Activated CD4-positive, alpha-beta memory T cell treated with anti-CD3 and anti-CD28 coated beads, Interleukin-2, amount 10 ng/mL, durations not matched to agents 7 days and 5 days (primary cell): ENCODE measurements at places on chromosomes 3 and 15. TPM values are rescaled to one million over a fixed set of nuclear protein-coding genes. Genes with fewer than 3 reads are reported as not detected.
A peak's percentile ranks its signal among the peaks of the same experiment; 100 is the strongest.

GRCh38 chr3:183185696-183186095 is 23.2 kb upstream of the LAMP3 start:
- no peak overlapping the region for H3K27ac ChIP-seq
- DNase-seq = no peak
- peaks cover 5% of the 10 kb centered on the region for H3K4me1 ChIP-seq
- H3K27me3 ChIP-seq = peaks cover under 1% of the 10 kb centered on the region
- H3K36me3 ChIP-seq = no peaks in the 10 kb centered on the region
- H3K4me3 ChIP-seq = no peak overlapping the region

DNA sequence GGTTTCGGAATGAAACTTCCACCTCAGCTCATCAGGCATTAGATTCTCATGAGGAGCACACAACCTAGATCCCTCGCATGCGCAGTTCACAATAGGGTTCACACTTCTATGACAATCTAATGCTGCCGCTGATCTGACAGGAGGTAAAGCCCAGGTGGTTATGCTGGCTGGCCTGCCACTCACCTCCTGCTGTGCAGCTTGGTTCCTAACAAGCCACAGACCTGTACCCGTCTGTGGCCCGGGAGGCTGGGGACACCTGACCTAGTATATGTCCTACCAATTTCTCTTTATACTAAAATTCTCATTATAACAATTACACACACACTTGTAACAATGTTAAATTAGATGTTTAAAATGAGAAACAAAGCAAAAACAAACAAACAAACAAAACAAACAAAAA is 172.2 kb downstream of the SLC9A9 start:
- DNase-seq = no peak
- peaks cover 5% of the 10 kb centered on the region for H3K4me1 ChIP-seq
- no peak overlapping the region for H3K4me3 ChIP-seq
- no peaks in the 10 kb centered on the region for H3K27me3 ChIP-seq
- H3K36me3 ChIP-seq = no peaks in the 10 kb centered on the region

DNA sequence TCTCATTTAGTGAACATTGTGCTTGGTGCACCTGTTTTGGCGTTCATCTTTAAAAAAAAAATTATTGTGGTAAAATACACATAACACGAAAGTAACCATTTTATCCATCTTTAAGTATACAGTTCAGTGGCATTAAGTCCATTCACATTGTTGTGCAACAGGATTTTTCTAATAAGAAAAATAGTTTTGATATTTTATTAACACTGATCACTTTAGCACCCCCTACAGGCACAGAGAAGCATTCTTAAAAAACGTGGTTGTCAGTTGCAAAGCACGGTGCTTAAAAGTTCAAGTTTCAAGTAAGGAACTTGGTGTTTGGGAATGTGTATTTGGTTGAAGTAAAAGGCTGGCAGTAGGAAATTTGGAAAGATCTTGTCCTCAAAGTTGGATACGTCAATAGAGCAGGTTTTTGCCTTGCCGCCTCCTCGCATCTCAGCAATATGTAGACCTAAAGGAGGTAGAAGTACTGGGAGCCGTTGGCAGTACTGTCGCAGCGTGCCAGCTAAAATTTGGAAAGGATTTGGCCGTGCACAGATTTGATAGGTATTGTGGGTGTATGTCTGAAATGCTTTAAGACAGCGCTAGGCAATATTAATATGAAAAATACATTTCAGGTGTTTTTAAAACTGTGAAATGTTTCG is 110.4 kb downstream of the LRRC28 start:
- no peaks in the 10 kb centered on the region for H3K27me3 ChIP-seq
- peaks cover 6% of the 10 kb centered on the region for H3K4me1 ChIP-seq
- H3K4me3 ChIP-seq = no peak overlapping the region

DNA sequence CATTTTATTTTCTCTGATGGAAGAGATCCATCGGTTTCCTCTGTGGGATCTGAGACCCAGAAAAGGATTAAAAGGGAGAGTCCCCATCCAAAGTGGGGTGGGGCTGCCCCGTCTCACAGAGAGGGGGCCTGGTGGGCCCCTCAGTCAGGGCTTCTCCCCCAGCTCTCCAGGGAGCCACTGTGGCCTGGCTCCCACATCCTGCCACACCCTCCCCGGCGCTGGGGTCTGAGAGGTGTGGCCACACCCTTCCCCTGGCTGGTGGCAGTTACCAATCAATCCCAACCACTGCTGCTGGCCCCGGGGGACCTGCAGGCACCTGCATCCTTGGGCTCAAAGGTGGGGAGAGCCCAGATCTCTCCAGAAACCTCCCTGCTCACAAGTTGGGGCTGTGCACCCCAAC is 161.8 kb upstream of the IQSEC1 start:
- H3K4me3 ChIP-seq = peak overlapping the region; percentile 46
- H3K27me3 ChIP-seq = peaks cover 17% of the 10 kb centered on the region
- H3K36me3 ChIP-seq = no peaks in the 10 kb centered on the region
- peak overlapping the region; percentile 76 for H3K27ac ChIP-seq
- peaks cover 41% of the 10 kb centered on the region for H3K4me1 ChIP-seq
- peak; percentile 77 for DNase-seq

- no peak overlapping the region for H3K4me3 ChIP-seq
- no peaks in the 10 kb centered on the region for H3K36me3 ChIP-seq
- no peaks in the 10 kb centered on the region for H3K27me3 ChIP-seq
- no peaks in the 10 kb centered on the region for H3K4me1 ChIP-seq
Observed at GRCh38 chr3:58287354-58287753, 18.7 kb upstream of the RPP14 start.

- no peaks in the 10 kb centered on the region for H3K4me1 ChIP-seq
- DNase-seq = no peak
- H3K36me3 ChIP-seq = peaks cover 43% of the 10 kb centered on the region
- H3K4me3 ChIP-seq = no peak overlapping the region
- no peak overlapping the region for H3K27ac ChIP-seq
Observed at GRCh38 chr3:182947888-182948287, 32.5 kb downstream of the DCUN1D1 start.

GRCh38 chr15:52715411-52715810 is 36.2 kb upstream of the ATOSA start:
- H3K4me1 ChIP-seq = peaks cover 3% of the 10 kb centered on the region
- no peaks in the 10 kb centered on the region for H3K27me3 ChIP-seq
- no peak overlapping the region for H3K4me3 ChIP-seq
- no peaks in the 10 kb centered on the region for H3K36me3 ChIP-seq
- DNase-seq = no peak

GRCh38 chr3:48435774-48436476 is 4.0 kb downstream of the CCDC51 start:
- H3K27me3 ChIP-seq = no peaks in the 10 kb centered on the region
- peaks cover 38% of the 10 kb centered on the region for H3K4me1 ChIP-seq
- peaks cover 30% of the 10 kb centered on the region for H3K36me3 ChIP-seq
- no peak overlapping the region for H3K27ac ChIP-seq
- H3K4me3 ChIP-seq = no peak overlapping the region

GRCh38 chr15:93362821-93363220 is 273.8 kb upstream of the RGMA start:
- H3K36me3 ChIP-seq = no peaks in the 10 kb centered on the region
- H3K4me3 ChIP-seq = no peak overlapping the region
- no peak for DNase-seq
- H3K27ac ChIP-seq = no peak overlapping the region

MST1R gene
- total RNA-seq = 1.5 TPM

DNA sequence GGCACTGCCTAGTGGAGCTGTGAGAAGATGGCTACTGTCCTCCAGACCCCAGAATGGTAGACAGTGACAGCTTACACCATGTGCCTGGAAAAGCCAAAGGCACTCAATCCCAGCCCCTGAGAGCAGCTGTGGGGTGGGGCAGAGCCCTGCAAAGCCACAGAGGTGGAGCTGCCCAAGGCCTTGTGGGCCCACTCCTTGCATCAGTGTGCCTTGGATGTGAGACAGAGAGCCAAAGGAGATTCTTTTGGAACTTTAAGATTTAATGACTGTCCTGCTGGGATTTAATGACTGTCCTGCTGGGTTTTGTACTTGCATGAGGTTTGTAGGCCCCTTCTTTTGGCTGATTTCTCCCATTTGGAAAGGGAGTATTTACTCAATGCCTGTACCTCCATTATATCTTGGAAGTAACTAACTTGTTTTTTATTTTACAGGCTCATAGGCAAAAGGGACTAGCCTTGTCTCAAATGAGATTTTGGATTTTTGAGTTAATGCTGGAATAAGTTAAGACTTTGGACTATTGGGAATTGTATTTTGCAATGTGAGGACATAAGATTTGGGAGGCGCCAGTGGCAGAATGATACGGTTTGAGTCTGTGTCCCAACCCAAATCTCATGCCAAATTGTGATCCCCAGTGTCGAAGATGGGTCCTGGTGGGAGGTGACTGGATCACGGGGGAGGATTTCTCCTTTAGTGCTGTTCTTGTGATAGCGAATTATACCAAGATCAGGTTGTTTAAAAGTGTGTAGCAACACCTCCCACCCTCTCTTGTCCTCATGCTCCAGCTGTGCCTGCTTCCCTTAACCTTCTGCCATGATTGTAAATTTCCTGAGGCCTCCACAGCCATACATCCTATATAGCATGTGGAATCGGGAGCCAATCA is 80.4 kb downstream of the MYO5A start:
- DNase-seq = no peak
- H3K27ac ChIP-seq = no peak overlapping the region
- H3K27me3 ChIP-seq = no peaks in the 10 kb centered on the region
- peaks cover 5% of the 10 kb centered on the region for H3K4me1 ChIP-seq
- H3K4me3 ChIP-seq = no peak overlapping the region

DNA sequence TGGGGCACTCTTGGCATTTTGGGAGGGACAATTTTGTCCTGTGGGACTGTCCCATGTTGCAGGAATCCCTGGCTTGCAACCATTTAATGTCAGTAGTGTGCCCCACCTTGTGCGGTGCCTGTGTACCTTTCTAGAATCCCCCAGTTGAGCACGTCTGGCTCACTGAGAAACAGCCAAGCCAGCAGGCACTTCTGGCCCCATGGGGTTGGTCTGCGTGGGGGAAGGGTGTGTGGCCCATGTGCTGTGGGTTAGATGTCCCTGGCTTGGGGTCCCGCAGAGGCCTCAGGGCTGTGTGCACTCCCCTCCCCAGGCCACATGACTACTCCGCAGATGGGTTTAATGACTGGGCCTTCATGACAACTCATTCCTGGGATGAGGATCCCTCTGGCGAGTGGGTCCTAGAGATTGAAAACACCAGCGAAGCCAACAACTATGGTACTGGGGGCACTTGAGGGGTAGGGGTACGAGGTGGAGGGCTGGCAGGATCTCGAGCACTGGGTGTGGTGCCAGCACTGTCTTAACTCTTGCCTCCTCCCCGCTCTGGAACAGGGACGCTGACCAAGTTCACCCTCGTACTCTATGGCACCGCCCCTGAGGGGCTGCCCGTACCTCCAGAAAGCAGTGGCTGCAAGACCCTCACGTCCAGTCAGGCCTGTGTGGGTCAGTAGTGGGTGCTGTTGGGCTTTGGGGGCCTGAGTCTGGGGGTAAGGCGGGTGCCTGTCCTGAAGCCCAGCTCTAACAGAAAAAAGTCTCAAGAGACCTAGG is 3.7 kb upstream of the FES start:
- H3K27ac ChIP-seq = peak overlapping the region; percentile 52
- no peak for DNase-seq
- no peaks in the 10 kb centered on the region for H3K27me3 ChIP-seq

WDR93 gene
- total RNA-seq = not detected

IDH2 gene
- 224 TPM for total RNA-seq

- H3K4me1 ChIP-seq = no peaks in the 10 kb centered on the region
- H3K27me3 ChIP-seq = no peaks in the 10 kb centered on the region
- no peaks in the 10 kb centered on the region for H3K36me3 ChIP-seq
- H3K4me3 ChIP-seq = no peak overlapping the region
- no peak overlapping the region for H3K27ac ChIP-seq
Observed at GRCh38 chr3:55797084-55797483, 310.0 kb upstream of the WNT5A start.

LYZL4 gene
- not detected for total RNA-seq

DNA sequence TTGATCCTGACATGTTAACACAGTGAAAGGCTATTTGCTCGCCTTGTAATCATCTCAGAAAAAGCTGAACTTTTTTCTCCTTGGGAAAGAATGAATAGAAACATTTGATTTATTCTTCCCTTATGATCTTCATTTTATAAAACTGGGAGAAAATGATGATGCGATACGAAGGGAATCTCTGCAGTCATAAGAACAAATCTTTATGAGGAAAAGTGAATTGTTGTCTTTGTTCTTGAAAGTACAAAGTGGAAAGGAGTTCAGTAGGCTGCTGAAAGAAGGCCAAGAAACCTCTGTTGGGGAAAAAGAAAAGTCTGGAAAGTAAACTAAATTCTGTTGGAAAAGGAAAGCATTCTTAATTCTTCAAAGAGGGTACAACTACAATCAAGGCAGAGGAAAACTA is 248.8 kb downstream of the NSUN3 start:
- no peak for DNase-seq
- H3K4me3 ChIP-seq = no peak overlapping the region
- no peaks in the 10 kb centered on the region for H3K36me3 ChIP-seq
- H3K27ac ChIP-seq = no peak overlapping the region

DNA sequence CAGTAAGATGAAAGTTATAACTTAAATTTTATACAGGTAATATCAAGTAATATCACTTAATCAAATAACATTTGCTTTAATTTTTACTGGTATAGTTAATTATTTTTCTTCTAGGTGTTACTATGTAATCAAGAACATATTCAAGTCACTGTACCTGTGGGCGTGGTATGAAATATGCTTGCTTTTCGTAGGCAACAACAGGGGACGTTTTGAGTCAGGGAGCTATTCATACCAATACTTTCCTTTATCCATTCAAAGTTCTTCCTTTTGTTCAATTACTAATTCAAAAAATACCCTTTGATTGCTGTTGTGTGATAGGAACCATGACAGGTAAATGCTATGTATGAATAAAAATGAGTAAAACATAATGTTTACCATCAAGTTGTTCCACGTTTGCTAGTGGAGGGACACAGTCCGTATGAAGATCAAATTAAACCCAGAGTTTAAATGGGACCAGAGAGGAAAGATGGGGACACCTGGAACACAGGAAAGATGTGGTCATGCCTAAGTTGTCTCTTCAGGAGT is 654.0 kb upstream of the KCNMB2 start:
- no peaks in the 10 kb centered on the region for H3K36me3 ChIP-seq
- H3K27ac ChIP-seq = no peak overlapping the region
- no peak for DNase-seq
- H3K4me3 ChIP-seq = no peak overlapping the region
- H3K4me1 ChIP-seq = peaks cover 3% of the 10 kb centered on the region

GOLGA8G gene
- total RNA-seq = not detected
